ENCODE measurements at places on chromosomes 2 and 18.

DNA sequence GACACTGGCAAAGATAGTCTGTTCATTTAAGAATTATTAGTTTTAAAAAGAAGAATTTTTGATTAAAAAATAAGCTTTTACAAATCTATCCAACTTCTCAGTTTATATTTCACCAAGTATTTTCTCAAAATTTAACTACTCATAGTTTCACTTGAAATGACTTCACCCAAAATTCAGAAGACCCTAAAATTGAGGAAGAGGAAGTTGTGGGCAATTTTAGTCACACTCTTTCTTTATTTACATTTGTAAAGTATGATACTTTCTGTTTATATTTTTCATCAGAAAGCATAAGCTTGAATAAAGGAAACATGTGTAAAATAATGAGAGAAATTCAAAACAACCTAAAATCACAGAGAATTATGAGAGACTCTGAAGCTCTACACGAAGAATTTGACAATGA lies 278.8 kb upstream of the MEIS1 start:
- no peak for DNase-seq

GRCh38 chr2:209380293-209380692 lies 43.6 kb upstream of the MAP2 start:
- peak; percentile 43 for DNase-seq

- DNase-seq, result no peak
These were observed 341.5 kb upstream of the TMEFF2 start for GRCh38 chr2:192535956-192536921.

- no peak for DNase-seq
These were observed 213.0 kb upstream of the TMEFF2 start for GRCh38 chr2:192407692-192408091.

GRCh38 chr2:176873403-176873802 lies 339.2 kb upstream of the HNRNPA3 start:
- no peak for DNase-seq

- no peak for DNase-seq
These were observed 6.5 kb upstream of the MTERF4 start for GRCh38 chr2:241108271-241109209.

GRCh38 chr2:43491065-43491639 lies 104.7 kb downstream of the THADA start:
- no peak for DNase-seq

GRCh38 chr2:144681389-144681788 lies 161.5 kb upstream of the ZEB2 start:
- DNase-seq, result no peak

DNA sequence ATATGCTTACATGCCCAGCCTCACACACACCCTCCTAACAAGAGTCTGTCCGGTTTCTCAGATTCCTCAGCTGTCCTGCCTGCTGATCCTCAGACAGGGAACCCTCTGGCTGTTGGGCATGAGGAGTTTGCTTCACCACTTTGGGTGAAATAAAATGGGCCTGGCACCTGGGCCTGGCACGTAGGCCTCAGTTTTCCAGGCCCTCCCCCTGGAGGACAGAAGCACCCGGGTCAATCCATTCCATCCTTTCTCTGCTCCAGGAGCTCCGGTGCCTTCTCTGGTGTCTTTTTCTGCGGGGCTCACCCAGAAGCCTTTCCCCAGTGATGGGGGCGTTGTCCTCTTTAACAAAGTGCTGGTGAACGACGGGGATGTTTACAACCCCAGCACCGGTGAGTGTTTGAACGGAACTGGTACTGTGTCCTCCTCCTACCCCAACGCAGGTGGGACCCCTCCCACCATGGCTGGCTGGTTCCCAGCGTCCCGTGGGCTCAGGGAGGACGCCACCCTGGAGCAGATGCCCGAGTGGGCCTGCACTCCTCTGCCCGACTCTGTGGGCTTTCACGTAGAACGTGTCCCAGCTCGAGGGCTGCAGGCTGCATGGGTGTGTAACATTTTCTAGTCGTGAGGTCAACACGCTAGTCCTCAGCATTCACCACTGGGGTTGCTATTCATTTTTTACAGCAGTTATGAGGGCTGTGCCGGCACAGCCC lies 62.8 kb downstream of the EMILIN2 start:
- no peak for DNase-seq

- no peak for DNase-seq
These were observed 64.0 kb downstream of the BOD1L2 start for GRCh38 chr18:57210716-57211411.

DNA sequence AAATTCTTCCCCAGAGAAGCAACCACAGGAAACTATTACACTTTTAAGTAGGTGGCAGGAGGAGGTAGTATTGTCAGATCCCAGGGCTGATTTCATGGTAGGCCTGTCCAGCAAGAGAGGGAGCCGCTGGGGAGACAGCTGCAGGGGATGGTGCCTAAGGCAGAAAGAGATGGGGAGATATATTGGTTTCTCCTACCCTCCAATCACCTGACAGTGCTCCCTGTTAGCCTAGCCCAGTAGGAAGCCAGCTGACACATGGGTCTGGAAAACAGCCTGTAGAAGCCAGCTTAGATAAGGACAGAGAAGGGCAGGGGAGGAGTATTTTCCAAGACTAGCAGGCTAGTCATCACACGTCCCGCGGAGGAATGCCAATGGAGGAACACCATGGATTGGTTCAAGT lies 8.2 kb upstream of the SPOPL start:
- no peak for DNase-seq

DNA sequence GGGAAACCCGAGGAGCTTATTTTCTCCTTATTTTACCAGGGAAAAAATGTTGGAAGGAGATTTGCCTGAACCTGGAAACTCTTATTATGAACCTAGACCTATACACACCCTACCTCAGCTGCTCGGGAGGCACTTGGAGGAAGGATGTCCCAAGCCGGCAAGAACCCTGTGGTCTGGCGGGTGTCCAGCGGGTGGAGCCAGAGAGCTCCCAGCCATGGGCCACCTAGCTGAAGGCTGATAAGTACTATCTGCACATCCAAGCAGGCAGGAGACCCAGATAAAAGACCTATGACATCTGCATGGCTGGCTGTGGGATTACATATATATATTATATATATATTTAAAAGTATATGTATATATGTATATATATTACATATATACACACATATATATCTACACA lies 1.1 kb upstream of the SLC14A1 start:
- peak; percentile 76 for DNase-seq

DNA sequence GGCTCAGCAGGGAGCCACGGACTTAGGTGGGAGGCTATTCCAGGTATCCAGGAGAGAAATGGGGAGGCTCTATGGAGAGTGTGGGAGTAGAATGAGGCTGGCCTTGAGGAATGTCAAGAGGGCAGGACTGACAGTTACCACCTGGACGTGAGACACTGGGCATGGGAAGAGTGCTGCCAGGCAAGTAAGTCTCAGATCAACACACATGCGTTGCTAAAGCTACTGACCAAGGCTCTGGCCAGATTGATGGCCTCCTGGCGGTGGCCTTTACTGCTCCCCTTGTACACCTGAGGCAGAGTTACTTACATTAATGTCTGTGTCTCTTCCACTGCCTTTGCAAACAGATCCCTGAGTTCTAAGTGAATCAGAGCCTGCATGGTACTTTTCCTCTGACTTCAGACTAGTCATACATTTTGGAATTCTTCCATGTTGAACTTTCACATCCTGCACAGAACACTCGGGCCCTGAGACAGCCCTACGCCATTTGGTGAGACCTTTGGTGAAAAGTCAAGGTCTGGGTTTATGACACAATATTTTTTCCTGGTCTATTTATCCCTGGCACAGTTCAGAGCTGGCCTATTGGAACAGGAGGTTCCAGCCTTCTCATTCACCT lies 398.8 kb upstream of the TRIB2 start:
- no peak for DNase-seq

- DNase-seq, result peak; percentile 62
These were observed 593 bp downstream of the ZNF514 start for GRCh38 chr2:95158891-95159619.

DNA sequence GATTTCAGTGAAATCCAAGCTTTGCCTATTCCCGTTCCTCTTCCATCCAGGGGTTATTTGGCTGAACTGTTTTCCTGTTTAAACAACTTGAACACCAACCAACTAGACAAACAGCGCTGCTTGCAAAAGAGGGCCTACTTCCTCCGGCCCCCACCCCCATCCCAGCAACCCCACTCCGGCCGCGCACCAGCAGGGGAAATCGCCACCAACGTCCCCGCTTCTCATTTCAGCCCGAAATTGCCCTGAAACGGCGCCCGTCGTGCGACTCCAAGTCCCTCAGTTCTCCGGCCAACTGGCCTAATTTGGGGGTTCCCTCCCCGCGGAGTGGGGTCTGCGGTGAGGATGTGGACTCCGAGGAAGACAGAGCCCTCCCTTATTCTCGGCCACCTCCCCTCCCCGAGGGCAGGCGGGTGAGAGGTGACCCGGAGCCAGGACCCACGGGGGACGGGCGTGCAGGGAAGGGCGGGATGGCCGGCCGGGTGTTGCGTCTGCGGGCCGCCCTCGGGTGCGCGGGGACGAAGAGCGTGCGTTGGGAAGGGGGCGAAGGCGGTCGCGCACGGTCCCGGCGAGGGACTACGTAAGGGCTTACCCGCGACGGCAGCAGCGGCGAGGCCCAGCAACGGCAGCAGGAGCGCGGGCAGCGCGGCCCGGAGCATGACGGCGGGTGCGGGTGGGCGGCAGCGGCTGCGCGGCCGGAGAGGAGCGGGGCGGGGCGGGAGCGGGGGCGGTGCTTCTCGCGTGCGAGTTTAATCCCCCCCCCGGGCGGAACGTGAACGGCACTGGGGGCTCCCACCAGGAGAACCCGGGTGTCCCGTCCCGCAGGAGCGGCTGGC lies at the start of gene CD302:
CD302 (minus strand) TSS at position 666 of the 833 bp plus-strand sequence; CDS start at position 656, 10 bp downstream.
- peak; percentile 82 for DNase-seq

- DNase-seq, result no peak
These were observed 1145.3 kb upstream of the CHAC2 start for GRCh38 chr2:52622266-52622665.

DNA sequence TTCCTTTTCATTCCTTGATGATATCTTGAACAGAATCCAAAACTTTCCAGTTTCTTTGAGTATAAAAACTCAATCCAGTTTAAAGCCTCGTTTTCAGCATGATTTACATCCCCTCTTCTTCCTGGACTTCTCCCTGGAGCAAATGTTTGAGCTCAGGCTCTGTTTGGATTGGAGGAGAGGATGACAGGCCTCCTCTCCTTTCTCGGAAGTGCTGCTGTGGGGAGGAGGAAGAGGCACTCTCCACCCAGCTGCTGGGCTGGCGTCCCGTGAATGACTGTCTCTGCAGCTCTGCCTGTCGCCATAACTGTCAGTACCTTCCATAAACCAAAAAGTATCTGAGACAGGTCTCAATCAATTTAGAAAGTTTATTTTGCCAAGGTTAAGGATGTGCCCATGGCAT lies 238.2 kb upstream of the AGAP1 start:
- no peak for DNase-seq

DNA sequence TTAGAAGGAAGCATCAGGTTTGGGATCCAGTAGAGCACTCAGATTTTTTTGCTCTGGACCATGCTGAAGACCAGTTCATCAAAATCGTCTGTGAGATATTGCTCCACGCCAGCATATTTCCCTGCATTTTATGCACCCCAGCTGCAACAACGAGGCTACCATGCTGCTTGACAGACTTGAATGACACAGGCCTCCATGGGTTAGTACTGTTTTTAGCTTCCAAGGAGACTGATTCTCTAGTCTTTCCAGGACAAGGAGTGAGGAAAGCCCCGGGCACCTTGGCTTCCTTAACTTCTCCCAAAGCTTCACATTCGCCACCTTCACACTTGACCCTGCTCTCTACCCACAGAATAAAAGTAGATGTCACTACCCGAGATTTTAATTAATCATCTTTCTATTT lies 17.5 kb downstream of the BOD1L2 start:
- no peak for DNase-seq

GRCh38 chr18:79818631-79819030 lies 20.9 kb downstream of the KCNG2 start:
- no peak for DNase-seq

- DNase-seq, result peak; percentile 85
These were observed 124.2 kb upstream of the ZNF516 start for GRCh38 chr18:76619261-76619620.

DNA sequence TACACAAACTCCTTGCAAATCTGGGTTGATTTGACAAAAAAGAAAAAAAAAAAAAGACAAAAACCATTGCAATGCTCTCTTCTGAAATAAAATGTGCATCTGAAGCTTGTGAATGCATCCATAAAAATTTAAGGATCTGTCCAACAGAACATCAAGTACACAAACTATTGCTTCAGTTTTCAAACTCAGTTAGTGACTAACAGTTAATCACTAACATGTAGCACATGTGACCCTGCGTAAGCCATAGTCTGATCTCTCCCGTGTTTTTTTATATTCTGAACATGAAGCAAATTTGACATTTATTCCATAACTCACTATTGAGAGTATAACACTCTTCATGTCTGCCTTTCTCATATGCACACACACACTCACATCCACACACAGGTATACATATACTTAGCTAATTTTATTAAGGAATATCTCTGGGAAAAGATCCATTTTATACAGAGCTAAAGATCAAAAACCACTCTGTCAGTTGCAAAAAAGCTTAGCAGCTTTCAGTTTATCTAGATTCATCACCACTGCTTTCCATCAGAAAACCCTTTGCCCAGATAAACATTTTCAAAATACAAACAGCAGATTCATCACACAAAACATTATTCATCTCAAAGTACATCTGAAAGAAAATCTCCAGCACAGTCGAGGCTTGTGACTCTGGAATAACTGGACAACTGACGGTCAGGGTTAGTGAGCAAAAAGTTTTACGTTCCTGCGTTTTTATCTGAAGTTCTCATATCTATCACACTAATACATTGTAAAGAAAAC lies 1000.4 kb upstream of the ACVR2A start:
- DNase-seq, result no peak

- no peak for DNase-seq
These were observed 41.4 kb downstream of the RAD51AP2 start for GRCh38 chr2:17476830-17477229.

- DNase-seq, result no peak
These were observed 231.1 kb downstream of the SETBP1 start for GRCh38 chr18:44911773-44912172.

- DNase-seq, result peak; percentile 35
These were observed 171.0 kb upstream of the SIX3 start for GRCh38 chr2:44770221-44771195.

GRCh38 chr2:141929331-141930252 lies 201.2 kb downstream of the LRP1B start:
- no peak for DNase-seq

DNA sequence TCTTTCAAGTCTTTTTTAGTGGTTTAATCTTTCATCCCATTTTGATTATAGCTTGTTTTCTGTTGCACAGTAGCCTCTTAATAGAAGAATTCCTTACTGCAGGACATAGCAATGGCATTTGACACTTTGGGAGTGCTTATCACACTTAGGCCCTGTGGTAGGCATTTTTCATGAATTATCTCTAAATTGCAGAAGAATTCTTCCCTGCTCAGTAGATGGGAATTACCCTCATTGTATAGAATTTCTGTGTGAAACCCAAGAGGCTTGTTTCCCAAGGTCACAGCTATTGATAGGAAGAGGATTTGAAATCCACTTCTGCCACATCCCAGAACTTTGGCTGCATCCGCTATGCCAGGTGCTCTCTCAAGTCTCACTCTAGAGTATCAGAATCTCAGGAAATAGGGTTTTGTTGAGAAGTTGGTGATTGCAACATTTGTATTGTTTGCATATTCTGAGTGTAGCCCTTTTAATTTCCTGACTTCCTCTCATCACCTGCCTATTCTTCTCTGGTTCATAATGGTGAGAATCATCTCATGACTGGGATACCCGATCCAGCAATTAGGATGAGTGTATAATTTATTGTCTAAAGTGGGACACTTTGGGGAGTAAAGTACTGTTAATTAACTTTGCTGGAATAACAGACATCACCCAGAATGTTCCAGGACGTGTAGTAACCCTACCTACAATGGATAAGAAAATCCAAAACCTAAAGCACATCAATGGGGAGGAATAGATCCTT lies 255.2 kb upstream of the RASGRP3 start:
- DNase-seq, result no peak

- DNase-seq, result no peak
These were observed 431.9 kb downstream of the PLCL1 start for GRCh38 chr2:198236338-198236737.

All from NB4 (cell line).